ENCODE measurements at places on chromosomes 7 and 10.

DNA sequence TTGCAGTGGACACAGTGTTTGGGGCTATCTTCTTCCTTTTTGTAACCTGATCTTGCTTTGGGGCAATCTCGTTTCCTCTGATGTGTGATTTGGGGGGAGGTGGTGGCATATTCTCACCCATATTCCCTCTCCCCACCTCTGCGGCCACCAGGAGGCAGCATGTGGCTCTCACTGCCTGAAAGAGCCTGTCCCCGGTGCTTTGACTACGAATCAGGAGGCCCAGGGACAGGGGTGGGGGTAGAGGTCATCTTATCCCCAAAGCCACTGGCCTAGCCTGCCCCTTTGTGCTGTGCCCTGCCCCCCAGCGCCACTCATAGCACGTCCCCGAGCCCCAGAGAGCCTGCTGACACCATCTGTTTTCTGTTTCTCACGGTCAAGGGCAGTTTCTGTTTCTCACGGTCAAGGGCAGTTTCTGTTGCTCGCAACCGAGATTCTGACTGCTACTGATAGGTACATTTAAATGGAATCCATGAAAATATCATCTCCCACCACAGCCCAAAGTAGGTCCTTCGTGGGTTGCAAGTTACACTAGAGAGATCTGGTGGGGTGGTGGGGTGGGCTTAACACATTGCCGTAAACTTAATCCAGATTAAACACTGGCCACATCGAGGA lies 28.2 kb downstream of the PHYH start:
- peak; percentile 37 for DNase-seq

DNA sequence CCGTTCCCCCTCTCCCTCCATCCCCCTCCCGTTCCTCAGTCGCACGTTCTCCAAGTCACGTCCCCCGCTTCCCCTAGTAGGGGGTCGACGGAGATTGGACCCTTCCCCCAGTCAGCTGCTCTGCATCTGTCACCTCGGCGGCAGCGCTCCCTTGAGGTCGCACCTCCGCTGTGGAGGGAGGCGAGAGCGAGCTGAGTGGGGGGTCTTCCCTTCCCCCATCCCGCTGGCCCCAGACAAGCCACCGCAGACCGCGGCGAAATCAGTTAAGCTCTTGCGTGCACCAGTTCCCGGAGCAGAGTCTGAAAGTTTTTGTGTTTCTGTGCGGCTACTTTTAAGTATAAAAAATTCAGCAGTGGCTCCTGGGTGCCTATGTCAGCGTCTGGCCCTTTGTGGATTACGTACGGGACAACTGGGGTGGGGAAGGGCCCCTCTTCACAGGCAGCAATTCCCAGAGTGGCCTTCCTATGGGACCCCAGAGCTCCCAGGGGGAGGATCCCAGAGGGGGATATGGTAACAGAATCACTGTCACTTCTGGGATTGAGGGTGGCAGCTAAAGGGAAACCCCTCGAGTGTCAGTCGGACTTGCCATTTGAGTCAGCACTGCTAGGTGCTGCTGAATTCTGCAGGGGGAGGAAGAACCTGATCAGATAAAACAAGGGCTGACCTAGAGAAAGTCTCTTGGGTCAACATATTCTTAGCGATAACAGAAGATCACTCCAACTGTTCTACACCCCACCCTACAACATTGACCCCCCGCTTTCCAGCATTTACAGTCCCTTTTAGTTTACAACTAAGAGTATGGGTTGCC lies 12.5 kb upstream of the DDIT4 start:
- DNase-seq, result peak; percentile 59

DNA sequence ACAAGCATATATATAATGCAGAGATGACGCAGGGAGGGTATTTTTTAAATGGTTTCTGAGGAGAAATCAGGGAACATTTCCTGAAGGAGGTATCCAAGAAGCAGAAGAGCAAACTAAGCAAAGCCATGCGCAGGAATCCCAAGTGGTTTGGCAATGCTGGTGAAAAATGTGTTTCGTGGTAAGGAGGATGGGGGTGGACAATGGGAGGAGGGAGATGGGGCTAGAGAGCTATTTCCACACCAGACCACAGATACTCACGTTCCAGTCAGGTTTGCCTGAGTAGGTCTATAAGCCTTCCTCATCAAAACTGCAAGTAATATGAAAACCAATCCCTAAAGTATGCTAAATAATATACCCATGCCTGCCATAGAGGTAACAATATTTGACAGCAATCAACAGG lies 223.7 kb upstream of the MKLN1 start:
- DNase-seq, result no peak

- no peak for DNase-seq
Measured at GRCh38 chr10:34689053-34689452, 126.0 kb downstream of the PARD3 start.

DNA sequence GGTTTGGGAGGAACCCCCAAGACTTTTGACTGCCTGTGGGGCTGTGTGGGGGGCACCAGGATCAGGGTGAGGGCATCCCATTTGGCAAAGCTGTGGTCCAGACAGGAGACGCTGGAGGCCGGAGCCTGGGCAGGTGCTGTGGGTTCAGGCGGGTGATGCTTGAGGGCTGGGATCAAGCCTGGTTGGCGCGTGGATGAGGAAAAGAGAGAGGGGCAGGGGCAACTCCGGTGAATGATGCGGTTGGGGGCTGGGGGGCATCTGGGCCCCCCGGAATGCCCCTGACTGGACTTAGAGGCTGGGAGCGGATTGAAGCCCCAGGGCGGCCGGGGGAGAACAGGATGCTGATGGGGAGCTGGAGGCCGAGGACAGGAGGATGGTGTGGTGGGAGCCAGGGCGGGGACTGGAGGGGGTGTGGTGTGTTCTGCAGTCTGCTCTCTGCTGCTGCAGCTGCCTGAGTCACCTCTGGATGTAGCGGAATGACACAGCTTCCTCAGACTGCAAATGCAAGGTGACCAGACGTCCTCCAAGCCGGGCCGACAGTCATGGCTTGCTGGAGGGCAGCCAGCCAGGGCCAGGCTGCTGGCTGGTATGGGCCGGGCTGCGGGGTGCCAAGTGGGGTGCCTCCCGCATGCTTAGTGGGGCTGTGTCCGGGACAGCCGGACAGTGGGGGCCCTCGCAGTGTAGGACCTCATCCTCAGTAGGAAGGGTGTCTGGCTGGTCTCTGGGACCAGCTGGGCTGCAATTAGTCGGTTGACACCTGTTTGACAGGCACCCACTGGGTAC lies 3.2 kb downstream of the MAFK start:
- peak; percentile 46 for DNase-seq

- DNase-seq, result no peak
Measured at GRCh38 chr10:100560248-100560647, 24.5 kb downstream of the HIF1AN start.

DNA sequence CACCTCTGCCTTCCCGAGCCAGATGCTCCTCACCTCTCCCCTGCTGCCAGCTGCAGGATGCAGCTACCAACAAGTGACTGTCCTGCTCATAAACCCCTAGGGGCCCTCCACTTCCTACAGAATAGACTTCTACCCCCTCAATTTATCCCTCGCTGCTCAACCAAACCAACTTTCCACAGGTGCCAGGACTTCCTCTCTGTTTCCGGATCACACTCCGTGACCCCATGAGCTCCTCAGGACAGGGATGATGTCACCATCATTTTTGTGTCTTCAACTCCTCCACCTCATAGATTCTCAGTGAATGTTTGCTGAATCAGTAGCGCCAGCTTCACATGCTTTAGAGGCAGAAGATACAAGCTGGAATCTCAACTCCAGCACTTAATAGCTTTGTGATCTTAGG lies 25.8 kb upstream of the ADRB1 start:
- no peak for DNase-seq

GRCh38 chr7:52719677-52720076 lies 315.8 kb upstream of the POM121L12 start:
- no peak for DNase-seq

All from activated T-cell treated with anti-CD3 and anti-CD28 coated beads for 48 hours (primary cell).